ENCODE measurements at places on chromosomes 11 and 22.

- peak; percentile 47 for DNase-seq
Measured at GRCh38 chr11:6568191-6568918, 35.1 kb downstream of the RRP8 start.

GRCh38 chr22:32699686-32700085, 101.8 kb upstream of the TIMP3 start:
- DNase-seq, result no peak

GRCh38 chr22:22872722-22873708, 14.6 kb upstream of the IGLL5 start:
- DNase-seq, result no peak

- DNase-seq, result no peak
Measured at GRCh38 chr11:121435551-121436511, 16.3 kb upstream of the SORL1 start.

DNA sequence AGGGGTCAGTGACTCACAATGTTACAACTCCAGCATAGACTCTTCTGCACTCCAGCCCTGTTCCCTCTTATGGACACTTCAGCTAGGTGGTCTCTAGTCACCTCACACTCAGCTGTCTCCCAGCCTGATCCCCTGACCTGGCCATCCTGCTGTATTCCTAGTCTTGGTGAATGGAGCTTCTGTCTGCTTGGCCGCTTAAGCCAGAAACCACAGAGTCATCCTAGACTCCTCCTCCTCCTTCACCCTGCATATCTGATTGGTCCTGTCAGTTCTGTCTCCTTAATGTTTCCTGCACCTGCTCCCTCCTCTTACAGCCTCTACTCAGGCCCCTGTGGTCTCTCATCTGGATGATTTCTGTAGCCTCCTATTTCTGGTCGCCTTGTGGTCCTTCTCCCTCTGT, 144.9 kb downstream of the HIPK3 start:
- no peak for DNase-seq

All from putamen (tissue), 1 donor.